NCI-H526 treated with DMSO at 0.1 percent for 48 hours (cell line): ENCODE measurements at places on chromosomes 7 and 10.

- DNase-seq, result no peak
These were observed 37.8 kb downstream of the DNAJB12 start for GRCh38 chr10:72316748-72317435.

DNA sequence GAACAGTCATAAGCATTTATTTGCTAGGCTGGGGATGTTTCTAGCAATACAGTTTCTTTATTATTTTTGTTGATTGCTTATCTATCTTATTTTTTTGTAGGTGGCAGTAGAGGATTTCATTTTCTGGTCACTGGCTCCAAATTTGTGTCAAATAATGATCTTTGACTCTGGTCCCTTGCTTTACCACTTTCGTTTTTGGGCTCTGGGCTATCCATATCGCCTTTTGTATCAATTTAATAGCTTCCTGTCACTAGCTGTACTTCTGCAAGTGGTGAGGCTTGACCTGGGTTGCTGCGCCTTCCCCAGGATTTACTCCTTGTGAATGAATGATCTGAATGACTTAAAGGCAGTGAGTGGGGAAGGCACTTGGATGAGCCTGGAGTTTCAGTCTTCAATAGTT, 48.4 kb downstream of the MDFIC start:
- no peak for DNase-seq

DNA sequence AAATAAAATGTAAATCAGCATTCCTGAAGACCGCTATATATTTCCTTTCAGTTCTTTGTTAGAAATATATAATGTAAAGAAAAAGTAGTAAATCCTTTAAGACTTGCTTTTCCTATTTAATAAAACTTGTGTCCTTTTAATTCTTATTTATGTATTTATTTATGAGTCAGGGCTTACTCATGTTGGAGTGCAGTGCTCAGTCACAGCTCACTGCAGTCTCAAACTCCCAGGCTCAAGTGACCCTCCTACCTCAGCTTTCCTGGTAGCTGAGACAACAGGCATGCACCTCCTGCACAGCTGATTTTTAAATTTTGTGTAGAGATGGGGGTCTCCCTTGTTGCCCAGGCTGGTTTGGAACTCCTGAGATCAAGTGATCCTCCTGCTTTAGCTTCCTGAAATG, 724.5 kb downstream of the ANKRD7 start:
- DNase-seq, result no peak

DNA sequence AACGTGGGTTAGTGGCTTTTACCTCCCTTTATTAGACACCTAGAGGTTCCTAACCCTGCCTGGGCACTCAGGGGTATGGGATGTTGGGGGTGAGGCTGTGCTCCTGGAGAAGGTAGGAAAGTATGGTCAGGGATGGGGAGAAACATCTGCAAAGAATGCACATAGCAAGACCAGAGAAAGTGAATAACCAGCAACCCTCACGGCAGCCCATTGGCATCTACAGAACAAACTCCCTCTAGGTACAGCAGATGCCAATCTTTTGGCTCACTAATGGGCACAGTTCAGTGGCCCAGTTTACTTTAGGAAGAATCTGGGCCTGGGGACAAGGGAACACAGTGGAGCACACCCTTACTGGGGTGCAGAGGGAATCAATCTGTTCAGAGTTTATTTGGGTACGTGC, 143.9 kb downstream of the JAZF1 start:
- no peak for DNase-seq

DNA sequence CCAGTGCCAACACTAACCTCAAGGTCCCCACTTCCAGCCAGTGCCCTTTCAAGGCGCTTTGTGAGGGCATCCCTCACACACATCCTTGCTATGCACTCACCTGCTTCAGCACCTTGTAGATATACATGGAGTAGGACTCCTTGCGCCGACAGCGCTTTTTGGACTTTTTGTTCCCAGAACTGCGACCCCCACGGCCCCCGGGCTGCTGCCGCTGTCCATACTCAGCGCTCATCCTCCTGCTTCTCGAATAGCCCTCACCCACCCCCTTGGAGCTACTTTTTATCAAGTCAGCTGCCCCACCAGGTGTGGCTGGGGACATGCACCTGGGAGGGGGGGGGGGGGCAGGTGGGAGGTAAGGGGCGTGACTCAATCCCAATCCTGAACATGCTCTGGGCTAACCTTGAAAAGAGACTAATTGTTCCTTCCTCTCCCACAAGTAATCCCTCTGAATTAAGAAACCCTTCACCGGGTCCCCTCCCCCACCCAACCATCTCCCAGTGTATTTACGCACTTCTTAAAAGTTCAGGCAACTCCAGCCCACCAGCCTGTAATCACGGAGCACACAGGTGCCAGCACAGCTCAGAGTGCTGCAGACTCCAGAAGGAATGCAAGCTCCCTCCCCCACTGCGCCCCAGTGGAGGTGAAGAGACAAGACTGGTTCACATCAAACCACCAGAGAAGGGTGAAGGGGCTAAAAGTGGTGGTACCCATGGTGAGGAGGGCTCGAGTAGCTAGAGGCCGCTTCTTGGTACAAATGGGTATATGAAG, at the start of gene H2BK1:
H2BK1 (minus strand) TSS at position 402 of the 768 bp plus-strand sequence; CDS start at position 232, 170 bp downstream.
- DNase-seq, result no peak

DNA sequence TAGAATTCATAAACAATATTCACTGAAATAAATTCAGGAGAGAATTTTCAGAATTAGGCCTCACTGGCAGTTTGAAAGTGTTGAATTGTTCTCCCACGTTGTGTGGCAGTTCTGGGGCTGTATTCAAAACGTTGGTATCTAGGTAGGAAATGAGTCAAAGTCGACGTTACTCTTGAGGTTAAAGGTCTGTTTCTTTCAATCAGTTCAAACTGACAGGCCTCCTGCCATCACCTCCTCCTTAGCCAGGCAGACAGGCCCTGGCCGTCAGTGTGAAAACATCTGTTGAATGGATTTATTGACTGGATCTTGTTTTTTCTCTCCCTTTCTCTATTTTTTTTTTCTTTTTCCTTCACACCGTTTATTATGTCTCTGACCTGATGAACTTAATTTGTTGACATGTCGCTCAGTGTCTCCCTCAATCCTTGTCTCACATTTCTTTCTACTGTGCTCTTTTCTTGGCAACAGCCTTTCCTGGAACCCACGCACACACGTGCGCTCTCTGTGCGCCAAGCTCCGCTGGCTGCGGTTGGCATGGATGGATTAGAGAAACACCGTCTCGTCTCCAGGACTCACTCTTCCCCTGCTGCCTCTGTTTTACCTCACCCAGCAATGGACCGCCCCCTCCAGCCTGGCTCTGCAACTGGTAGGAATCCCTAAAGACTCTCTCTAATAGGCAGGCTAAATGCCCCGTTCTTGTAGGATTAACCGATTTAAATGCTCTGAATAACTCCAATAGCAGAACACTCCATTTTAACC, 231.7 kb downstream of the HDAC9 start:
- no peak for DNase-seq

DNA sequence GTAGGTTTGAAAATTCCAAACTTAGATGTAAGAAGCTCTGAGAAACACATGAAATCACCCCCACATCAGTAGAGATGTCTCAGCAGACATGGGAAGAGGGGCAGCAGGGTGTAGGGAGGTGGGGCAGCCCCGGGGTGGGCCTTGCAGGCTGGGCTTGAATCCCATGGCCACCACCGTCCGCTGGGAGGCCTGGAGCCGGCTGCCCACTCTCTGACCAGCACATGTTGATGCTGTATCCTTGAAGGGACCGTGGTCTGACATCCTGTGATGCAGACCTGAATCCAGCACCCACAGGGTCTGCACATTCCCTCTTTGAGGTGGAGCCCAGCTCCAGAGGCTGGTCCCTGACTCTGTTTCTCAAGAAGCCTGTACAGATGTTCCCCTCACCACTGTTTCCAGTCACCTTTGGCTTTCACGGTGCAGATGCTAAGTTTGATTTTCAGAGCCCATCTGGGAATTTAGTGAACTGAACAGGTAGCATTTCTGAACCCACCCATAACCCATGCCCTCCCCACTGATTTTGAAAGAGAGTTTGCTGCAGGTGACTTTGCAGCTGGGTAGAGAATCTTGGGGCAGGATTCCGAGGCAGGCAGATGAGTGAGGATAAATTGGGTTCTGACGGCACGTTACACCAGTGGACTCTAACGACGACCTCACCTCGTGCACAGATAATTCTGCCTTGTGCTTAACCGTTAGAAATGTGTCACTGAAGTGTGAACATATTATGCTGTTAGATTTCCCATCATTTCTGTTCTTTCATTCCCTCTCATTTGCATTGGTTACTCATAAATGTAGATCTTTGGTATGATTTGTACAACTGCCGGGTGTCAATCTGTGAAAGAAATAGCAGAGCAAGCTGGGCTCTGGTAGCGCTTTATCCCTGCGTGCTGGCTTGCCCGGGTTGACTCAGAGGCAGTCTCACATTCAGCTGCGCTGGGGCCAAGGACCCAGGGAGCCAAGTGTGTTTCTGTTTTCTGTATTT, 45.7 kb downstream of the IKZF1 start:
- no peak for DNase-seq

DNA sequence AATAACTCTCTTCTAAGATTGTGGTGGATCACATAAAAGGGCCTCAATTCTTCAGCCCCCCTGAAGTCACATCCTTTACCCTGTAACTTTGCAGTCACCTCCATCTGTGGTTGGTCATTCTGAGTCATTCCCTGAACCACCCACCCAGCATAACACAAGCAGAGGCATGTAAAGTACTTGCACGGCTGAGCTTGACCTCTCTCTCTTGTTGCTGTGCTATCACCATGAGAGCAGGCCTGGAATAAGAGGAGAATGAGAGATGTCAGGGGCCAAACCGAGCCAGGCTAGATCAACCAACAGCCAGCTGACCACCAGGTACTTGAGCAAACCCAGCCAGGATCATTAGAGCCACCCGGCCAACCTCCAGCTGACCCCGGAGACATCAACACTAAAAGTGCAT, 13.5 kb upstream of the STK17A start:
- DNase-seq, result no peak

DNA sequence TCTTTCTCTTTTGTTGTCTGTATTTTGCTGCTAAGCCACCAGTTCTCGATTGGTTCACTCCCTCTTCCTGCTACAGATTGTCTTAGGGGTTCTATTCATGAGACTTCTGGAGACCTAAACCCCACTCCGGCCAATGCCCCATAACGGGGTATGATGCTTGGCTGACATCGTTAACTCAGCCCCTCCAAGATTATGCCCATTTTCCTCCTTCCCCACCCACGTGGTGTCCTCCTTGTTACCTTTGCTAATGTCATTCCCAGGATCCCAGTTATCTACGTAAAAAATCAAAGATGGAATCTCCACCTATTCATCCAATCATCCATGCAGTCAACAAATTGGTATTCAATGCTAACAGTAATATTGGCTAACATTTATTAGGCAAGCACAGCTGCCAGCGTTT, 228.3 kb downstream of the CAMK1D start:
- DNase-seq, result no peak

GRCh38 chr7:42025635-42026375, 211.2 kb downstream of the GLI3 start:
- no peak for DNase-seq

DNA sequence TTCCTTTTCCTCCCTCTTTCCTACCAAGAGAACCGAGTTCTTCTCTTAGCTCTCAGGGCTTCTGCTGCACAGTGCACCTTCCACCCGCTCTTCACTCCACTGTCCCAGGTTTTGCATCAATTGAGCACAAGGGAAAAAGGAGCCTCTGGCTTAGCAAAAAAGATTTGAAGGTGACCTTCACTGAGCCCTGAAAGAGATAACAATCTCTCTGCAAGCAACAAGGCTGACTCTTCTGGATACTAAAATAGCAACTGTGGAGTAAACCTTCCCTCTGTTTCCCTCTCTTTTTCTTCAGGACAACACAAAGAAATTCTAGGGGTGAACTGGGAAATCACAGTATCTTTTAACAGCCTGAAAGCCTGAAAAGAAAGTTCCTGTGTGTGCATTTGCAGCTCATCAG, 354.7 kb upstream of the PODXL start:
- no peak for DNase-seq

- DNase-seq, result no peak
These were observed 633.2 kb downstream of the TNS3 start for GRCh38 chr7:46948716-46949115.

DNA sequence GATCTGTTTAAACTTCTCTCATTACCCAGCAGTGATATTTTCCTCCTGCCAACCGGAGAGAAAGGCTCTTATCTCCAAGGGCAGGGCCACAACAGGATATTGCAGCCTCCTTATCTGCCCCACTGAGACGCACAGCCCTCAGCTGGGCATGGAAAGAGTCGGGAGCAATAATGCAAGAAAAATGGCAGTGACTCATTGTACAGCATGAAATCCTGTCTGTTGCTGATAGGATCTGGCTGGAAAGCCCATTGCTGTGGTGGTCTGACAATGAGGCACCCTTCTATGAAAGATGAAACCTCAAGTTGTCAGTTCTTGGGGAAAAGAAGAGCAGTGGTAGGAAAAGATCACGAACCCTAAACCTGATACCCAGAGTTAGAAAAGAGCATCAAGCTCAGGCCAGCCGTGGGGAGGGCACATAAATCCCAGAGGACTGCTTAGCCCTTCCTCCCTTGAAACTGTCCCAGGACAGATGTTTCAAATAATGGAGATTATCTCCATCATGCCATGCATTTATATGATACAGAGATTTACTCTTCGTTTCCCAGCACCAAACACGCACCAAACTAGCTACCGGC, 47.0 kb upstream of the FIGNL1 start:
- no peak for DNase-seq
